Nasal cavity respiratory epithelium epithelial cell of viscerocranial mucosa (primary cell): ENCODE measurements at places on chromosomes 7 and 10. TPM values are rescaled to one million over a fixed set of nuclear protein-coding genes. Genes with fewer than 3 reads are reported as not detected.

The NT5C2 gene
- total RNA-seq: 159 and 173 TPM in 2 replicates

The AOC1 gene
- total RNA-seq: 0.34 TPM in 1 of 2 replicates, not detected in the other

The SUN3 gene
- 1.4 TPM in 1 of 2 replicates, not detected in the other for total RNA-seq

The CHST15 gene
- total RNA-seq: 14.7 and 31.5 TPM in 2 replicates

The ADD3 gene
- 24.3 and 111 TPM in 2 replicates for total RNA-seq

The HPS6 gene
- 32.8 and 38.6 TPM in 2 replicates for total RNA-seq

The SPDYE1 gene
- total RNA-seq: not detected in 2 replicates

The PLOD3 gene
- total RNA-seq: 33.5 and 74.0 TPM in 2 replicates

The VWA2 gene
- 2.7 and 4.7 TPM in 2 replicates for total RNA-seq

The TMEM176A gene
- total RNA-seq: not detected in 2 replicates

The CCL24 gene
- 0.43 TPM in 1 of 2 replicates, not detected in the other for total RNA-seq

The ZNF804B gene
- total RNA-seq: not detected in 2 replicates

The INSYN2A gene
- under 0.01 and 0.07 TPM in 2 replicates for total RNA-seq

The MSS51 gene
- total RNA-seq: 0.68 and 1.4 TPM in 2 replicates

The PPP1R3C gene
- 4.1 and 20.8 TPM in 2 replicates for total RNA-seq

The NFE2L3 gene
- 7.9 and 35.0 TPM in 2 replicates for total RNA-seq

The KLLN gene
- 0.34 and 0.71 TPM in 2 replicates for total RNA-seq

The MRPS17 gene
- 33.7 and 69.0 TPM in 2 replicates for total RNA-seq

The UTF1 gene
- total RNA-seq: not detected in 2 replicates

The IGFBP3 gene
- total RNA-seq: 2.4 and 26.1 TPM in 2 replicates

The SH2B2 gene
- 2.4 and 5.1 TPM in 2 replicates for total RNA-seq

The NPSR1 gene
- total RNA-seq: not detected in 2 replicates

The FBH1 gene
- total RNA-seq: 75.5 and 98.1 TPM in 2 replicates

The WIPF3 gene
- total RNA-seq: under 0.01 and 0.21 TPM in 2 replicates
